Activated CD4-positive, alpha-beta T cell treated with anti-CD3 and anti-CD28 coated beads, Interleukin-2, amount 50 U/mL, for 1 hour (primary cell): ENCODE measurements at places on chromosomes 5 and 9.

DNA sequence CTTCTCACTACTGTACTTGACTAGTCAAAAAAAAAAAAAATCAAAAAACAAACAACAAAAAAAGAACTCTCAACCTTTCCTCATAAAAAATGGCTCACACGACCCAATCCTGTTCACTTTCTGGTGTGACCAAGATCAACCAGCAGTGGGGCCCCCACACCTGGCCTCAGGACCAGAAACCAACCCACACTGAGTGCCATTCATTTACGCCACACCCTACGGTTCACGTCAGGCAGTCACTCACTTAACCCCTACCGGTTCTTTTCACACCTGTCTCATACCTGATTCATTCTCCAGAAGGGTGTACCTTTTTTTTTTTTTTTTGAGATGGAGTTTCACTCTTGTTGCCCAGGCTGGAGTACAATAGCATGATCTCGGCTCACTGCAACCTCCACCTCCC is 5.7 kb downstream of the SUSD1 start:
- DNase-seq, result no peak

DNA sequence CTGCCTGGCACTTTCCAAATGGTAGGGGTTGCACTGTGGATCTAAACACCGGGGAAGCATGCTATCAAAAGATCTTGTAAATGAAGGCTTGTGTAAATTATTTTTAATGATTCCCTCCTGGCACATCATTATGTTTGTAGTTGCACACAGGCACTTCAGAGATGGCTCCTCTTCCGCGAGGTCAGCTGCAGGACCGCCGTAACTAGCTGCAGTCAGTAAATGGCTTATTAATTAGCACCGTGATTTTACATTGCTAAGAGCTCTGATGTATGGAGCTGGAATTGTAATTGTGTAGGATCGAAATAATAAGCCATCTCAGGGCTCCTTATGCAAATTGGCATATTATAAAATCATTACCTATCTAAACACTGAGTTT is 397.6 kb upstream of the IRX1 start:
- no peak for DNase-seq

GRCh38 chr9:95724253-95724991 is 151.1 kb upstream of the ERCC6L2 start:
- DNase-seq, result peak; percentile 45

GRCh38 chr9:33239921-33240320 is at the start of gene SPINK4:
Gene SPINK4, plus strand, starts transcription at chr9:33240167. Its CDS starts 42 bp downstream, at chr9:33240209.
- no peak for DNase-seq

DNA sequence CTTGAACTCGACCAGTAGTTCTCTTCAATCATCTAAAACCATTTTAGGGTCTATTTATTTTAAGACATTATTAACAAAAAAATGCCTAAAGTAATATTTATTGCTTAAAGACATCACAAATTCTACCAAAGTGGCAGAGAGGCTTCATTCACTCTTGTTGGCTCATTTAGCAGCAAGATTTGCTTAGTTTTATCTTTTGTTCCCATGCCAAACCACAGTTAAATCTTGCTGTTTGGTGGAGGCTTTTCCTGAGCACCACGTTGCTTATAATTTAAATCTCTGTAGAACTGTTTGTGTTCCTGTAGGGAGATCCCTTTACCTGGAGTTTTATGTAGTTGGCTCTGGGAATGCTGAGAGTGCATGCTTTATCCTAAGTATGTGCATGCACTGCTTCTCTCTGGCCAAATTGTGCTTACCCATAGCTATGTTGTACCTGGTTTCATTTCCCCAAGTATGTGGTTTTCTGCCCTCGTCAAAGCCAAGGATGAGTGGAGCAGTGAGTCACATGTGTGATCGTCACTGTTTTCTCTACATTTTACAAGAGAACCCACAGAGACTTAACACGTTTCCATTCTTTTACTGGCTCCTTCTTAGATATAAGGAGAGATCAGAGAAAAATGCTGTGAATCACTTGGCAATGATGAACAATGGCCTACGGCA is 42.1 kb upstream of the MAST4 start:
- no peak for DNase-seq

- no peak for DNase-seq
These were observed 98.2 kb upstream of the CCNG1 start for GRCh38 chr5:163339148-163339547.
